IMR-90 (cell line): ENCODE measurements at places on chromosomes 2 and 18. TPM values are rescaled to one million over a fixed set of nuclear protein-coding genes. Genes with fewer than 3 reads are reported as not detected.
A peak's percentile ranks its signal among the peaks of the same experiment; 100 is the strongest.

GRCh38 chr2:168365094-168365621 is 90.9 kb upstream of the CERS6 start:
- no peak for DNase-seq

DNA sequence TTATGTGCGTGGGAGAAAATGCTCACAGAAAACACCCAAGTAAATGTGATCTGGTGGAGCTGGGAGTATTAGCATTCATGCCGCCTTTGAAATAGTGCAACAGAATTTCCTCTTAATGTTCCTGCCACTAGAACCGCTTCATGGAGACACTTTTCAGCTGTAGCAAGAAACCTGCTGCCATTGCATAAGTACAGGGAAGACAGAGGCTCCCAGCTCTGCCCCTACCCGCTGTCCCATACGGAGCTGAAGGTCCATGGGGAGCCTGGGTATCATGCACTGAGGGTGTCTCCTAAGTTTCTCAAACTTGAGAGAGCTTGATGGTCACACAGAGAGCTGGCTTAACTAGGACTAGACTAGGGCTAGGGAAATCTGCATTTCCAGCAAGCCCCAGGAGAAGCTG is 49.6 kb downstream of the CRIM1 start:
- DNase-seq, result no peak

- DNase-seq, result no peak
These were observed 51.0 kb downstream of the AQP12A start for GRCh38 chr2:240742602-240743095.

DNA sequence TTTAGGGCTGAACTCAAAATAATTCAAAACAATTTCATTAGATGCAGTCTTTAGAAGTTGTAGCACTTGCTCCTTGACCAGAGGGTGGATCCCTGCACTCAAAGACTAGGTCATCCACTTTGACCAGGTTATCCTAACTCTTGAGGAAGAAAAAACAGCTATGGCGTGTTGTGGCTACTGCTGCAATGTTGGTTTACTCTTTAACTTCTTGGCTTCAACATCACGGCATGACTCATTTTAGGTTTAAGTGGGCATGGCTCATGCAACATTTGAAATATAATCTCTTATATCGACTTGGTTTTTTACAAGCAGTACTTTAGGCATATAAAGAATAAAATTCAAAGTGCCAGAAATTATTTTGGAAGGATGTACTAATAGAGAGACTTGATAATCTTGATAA is 35.4 kb downstream of the ANKRD29 start:
- peak; percentile 91 for DNase-seq

- DNase-seq, result no peak
These were observed 6.9 kb downstream of the ACYP2 start for GRCh38 chr2:54122171-54122935.

DNA sequence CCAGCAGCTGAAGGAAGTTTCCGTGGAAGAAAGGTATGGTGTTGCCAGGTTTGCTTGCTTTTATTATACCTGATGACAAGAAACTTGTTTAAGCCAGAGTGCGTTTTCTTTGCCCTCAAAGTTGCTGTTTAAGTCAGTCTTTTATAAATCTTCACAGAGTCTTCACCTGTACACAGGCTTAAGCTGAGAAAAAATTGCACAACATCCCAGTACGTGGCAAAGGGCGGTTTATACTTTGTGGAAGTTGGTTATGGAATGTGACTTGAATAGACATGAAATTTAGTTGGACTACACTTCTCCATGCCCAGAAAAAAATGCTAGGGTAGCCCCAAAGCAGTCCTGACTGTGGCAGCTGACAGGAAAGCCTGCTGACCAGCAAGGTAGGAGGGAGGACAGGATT is 121.5 kb downstream of the RTN4 start:
- DNase-seq, result no peak

- DNase-seq, result no peak
These were observed 336 bp upstream of the DDX1 start for GRCh38 chr2:15591373-15591691.

- DNase-seq, result no peak
These were observed 456.6 kb upstream of the REG3G start for GRCh38 chr2:78568782-78569373.

DNA sequence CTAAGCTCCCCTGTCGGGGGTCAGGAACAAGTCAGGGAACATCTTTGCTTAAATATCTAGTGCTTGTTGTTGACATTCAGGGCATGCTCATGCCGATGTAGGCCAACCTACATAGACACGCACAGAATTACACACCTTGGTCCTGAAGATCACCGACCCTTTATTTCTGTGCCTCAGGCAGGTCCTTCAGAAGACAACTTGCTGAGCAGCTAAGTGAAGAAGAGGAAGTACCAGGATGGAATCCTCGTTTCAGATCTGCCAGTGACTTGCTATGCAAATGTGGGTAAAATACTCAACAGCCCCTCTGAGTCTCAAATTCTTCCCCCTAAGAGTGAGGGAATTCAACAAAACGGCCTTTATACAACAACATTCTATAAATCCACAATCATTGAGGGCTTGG is 494.7 kb downstream of the BCL11A start:
- no peak for DNase-seq

GRCh38 chr2:47309472-47309951 is 93.4 kb upstream of the MSH2 start:
- no peak for DNase-seq

- no peak for DNase-seq
These were observed 319.3 kb upstream of the MMADHC start for GRCh38 chr2:149906886-149907285.

DNA sequence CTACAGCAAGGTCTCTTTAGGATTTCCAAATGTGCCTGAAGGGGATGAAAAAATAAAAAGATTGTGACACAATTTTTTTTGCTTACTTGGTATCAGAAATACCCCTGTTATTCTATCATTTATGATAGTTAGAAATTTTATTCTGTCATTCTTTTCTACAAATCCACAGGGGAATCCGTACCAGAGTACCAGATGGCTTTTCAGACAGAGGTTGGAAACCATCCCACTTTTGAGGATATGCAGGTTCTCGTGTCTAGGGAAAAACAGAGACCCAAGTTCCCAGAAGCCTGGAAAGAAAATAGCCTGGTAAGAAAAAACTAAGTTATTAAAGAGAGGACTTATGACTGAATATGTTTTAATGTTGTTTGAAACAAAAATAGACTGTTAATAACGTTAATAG is 92.6 kb upstream of the FAM117B start:
- no peak for DNase-seq

DNA sequence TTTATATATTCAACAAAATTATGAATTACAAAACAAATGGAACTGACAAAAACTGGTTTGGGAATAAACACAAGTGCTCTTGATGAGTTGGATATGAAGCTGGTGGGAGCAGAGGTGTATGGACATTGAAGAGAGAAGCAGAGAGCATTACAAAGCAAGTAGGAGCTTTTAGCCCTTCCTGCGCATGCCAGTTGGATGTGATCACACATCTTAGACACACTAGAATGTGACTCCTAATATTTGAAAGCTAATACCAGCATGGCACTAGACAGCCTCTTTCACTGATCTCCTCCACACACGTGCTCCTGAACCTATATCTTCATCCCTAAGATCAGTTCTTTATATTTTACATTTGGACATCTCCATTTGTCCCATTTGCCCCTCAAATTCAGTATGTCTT is 298.1 kb downstream of the MTX2 start:
- DNase-seq, result peak; percentile 6

GRCh38 chr2:113064281-113064680 is 3.5 kb upstream of the IL1F10 start:
- DNase-seq, result no peak

DNA sequence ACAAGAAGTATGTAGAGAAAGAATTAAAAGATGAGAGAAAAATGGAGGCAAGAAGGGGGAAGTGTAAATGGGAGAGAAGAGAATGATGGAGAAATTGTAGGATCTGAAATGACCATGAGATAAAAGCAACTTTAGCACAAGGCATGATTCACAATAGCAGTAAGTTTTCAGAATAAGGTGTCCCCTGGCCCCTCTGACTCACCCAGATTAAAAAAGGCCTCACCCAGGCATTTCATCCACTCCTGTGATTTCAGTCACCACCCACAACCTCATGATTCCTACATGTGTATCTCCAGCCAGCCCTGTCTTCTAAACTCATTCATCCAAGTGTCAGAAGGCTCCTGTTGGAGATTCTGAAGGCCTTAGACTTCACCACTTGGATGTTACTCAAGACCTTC is 56.6 kb downstream of the SP100 start:
- peak; percentile 59 for DNase-seq

RGPD6 gene
- total RNA-seq, result 10.6 and 23.3 TPM in 2 replicates

ALPG gene
- not detected in 2 replicates for total RNA-seq

POLR1A gene
- 27.4 and 27.8 TPM in 2 replicates for total RNA-seq

SGPP2 gene
- not detected in 2 replicates for total RNA-seq

FAP gene
- total RNA-seq, result 71.0 and 93.9 TPM in 2 replicates

METTL21A gene
- total RNA-seq, result 5.9 and 11.4 TPM in 2 replicates

UPP2 gene
- total RNA-seq, result not detected in 2 replicates

SAG gene
- total RNA-seq, result not detected in 2 replicates

STAT4 gene
- 0.28 and 0.36 TPM in 2 replicates for total RNA-seq

PDE11A gene
- total RNA-seq, result 0.56 and 0.72 TPM in 2 replicates

HOXD13 gene
- not detected in 2 replicates for total RNA-seq

RAPH1 gene
- total RNA-seq, result 13.1 and 15.1 TPM in 2 replicates
